Right renal cortex interstitium (tissue), 3 donors: ENCODE measurements at places on chromosomes 4 and X.

- no peak for DNase-seq
These were observed 70.8 kb upstream of the PTPN13 start for GRCh38 chr4:86523333-86523732.

- DNase-seq: no peak
These were observed 54.2 kb upstream of the GIMD1 start for GRCh38 chr4:106422766-106423165.

GRCh38 chrX:56248492-56248891 lies 16.3 kb downstream of the KLF8 start:
- DNase-seq: no peak

GRCh38 chr4:48970471-48970921 lies 15.6 kb upstream of the CWH43 start:
- DNase-seq: no peak

DNA sequence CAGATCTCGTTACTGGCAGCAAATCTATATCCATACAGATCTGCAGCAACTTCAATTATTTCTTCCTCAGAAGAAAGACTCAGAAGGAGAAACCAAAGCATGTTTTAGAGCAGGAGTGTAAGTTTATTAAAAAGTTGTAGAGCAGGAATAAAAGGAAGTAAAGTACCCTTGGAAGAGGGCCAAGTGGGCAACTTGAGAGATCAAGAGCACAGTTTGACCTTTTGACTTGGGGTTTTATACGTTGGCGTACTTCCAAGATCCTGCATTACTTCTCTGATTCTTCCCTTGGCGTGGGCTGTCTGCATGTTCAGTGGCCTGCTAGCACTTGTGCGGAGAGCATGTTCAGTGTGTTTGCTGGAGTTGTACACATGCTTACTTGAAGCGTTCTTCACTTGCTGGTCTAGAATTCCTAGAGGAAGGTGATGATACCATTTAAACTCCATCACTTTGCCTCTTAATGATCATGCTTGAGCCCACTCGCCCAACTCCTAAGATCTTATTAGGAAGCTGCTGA lies 1114.7 kb upstream of the PABPC4L start:
- DNase-seq: no peak

GRCh38 chr4:98482847-98483806 lies 175.3 kb downstream of the TSPAN5 start:
- DNase-seq: no peak

DNA sequence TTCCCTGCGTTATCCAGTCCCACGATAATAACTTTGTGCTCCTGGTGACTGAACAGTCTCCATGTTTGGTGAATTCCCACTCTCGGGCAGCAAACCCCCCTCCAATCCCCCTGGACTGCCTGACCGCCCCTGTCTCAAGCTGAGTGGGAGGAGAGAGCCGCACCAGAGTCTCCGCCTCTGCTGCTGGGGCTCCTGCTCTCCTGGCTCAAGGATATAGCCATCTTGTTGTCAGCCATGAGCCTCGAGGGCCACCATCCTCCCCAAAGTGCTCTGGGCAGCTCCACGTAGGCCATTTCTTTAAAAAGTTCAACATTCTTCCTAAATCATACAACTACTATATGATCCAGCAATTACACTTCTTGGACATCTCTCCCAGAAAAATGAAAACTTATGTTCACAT lies 49.3 kb upstream of the PGRMC1 start:
- DNase-seq: no peak

DNA sequence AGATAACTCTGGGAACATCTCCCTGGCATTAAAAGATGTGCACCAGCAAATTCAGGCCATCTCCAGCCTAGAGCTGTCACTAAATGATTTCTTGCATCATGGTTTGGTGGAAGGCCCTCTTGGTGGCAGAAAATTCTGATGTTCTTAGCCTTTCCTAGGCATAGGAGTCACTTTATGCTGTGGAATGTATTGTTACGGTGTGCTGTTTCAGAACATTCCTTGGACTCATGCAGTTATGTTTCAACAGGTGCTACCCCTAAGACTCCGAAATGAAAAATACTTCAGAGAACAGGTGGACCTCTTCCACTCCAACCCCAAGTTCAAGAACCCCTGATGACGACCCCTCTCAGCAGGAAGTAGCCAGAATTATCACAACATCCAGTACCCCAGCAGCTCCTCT lies 20.3 kb upstream of the PAPSS1 start:
- DNase-seq: no peak

GRCh38 chrX:100928660-100929613 lies at the start of gene XKRX:
Gene XKRX (minus strand): TSS chrX:100928917. CDS start chrX:100928304, 613 bp downstream.
- no peak for DNase-seq

- DNase-seq: no peak
These were observed 71.0 kb upstream of the UGT8 start for GRCh38 chr4:114527637-114528036.

DNA sequence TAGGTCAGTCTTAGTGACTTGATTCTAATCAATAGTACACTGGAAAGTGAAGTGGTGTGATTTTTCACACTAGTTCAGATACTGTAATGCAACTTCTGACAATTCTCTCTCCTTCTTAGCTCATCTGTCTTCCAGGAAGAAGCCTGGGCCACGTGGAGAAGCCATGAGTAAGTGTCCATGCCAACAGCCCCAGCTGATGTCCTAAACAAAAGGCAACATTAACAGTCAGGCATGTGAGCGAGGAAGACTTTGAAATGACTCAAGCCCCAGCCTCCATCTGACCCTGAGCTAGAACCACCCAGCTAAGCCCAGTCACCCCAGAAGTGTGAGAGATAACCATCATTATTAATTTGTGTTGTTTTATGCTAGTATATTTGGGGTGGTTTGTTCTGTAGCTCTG lies 115.7 kb upstream of the MAGEB16 start:
- no peak for DNase-seq

- DNase-seq: no peak
These were observed 1.2 kb downstream of the CHIC2 start for GRCh38 chr4:54063229-54063628.
